Activated naive CD4-positive, alpha-beta T cell treated with Interleukin-2 at 50 U/mL for 16 hours (primary cell): ENCODE measurements at places on chromosomes 16 and 17.

DNA sequence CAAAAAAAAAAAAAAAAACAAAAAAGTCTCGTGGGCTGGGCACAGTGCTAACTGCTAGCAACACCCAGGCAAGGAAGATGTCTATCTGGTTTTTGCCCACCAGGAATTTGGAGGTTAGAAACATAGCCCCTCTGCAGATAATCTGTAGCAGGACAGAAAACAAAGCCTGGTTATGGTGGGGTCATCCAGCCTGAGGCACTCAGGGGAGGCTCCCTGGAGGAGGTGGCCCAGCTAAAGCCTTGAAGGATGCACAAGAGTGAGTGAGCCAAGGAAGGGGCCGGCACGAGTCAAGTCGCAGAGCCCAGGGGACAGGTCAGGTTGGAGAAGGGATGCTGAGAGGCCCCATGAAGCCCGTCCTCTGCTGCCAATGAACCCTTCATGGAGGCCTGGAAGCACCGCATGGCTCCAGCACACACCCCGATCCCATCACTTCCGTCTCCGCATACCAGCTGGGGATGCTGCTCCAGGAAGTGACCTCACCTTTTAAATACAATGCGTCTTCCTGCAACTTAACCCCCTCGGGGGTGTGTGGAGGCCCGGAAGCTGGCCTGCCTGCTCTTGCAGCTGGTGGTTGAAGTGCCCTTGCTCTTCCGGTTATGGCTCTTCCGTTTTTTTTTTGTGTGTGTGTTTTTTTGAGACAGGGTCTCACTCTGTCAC lies 86.5 kb downstream of the ENGASE start:
- no peak for DNase-seq

GRCh38 chr17:42591411-42591810 lies 13.9 kb upstream of the PSMC3IP start:
- no peak for DNase-seq

GRCh38 chr17:75876190-75876937 lies 2.0 kb downstream of the TRIM47 start:
- peak; percentile 67 for DNase-seq

- no peak for DNase-seq
Measured at GRCh38 chr17:40849723-40850122, 17.3 kb downstream of the KRT12 start.

GRCh38 chr17:67577429-67578141 lies 140.2 kb upstream of the NOL11 start:
- no peak for DNase-seq

DNA sequence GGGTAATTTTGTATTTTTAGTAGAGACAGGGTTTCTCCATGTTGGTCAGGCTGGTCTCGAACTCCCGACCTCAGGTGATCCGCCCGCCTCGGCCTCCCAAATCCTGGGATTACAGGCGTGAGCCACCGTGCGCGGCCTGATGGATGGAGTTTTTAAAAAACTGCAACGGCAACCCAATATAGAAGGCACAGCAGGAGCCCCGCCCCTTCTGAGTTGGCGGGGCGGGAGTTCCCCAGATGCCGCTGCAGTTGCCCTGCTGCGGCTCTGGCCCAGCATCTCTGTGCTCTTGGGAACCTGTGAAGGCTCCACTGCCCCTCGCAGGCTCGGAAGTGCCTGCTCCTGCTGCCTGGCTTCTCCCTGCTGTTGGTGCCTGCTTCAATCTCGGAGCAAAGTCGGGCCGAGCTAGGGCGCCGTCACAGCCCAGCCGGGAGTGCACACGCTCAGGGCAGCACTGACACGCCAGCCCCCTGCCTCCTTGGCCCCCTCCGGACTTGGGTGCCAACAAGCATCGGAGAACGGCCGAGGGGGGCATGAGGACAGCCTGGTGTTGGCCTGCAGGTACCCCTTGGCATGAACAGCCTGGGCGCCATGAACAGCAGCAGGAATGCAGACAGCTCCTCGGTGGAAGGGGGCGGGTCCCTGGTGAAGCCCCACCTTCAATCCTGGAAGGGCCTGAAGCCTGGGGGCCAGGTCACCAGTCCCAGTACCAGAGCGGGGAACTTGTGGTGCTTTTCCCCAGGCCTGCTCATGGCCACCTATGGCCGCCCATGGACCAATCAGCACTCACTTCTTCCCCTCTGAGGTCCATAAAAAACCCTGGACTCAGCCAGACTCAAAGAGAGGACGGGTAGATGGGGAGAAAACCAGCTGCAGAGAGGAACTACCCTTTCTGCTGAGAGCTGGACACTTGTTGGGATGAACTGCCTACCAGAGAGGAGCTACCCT lies 2.3 kb upstream of the NT5M start:
- peak; percentile 67 for DNase-seq
